Heart left ventricle (tissue), 16 donors: ENCODE measurements at places on chromosomes 5 and 9. TPM values are rescaled to one million over a fixed set of nuclear protein-coding genes. Genes with fewer than 3 reads are reported as not detected.

Gene TICAM2
- 1.4 TPM for polyA plus RNA-seq

Gene LHX3
- polyA plus RNA-seq: not detected

Gene POC5
- polyA plus RNA-seq: 3.5 TPM

Gene SPIN1
- 31.1 TPM for polyA plus RNA-seq

Gene IRX4
- polyA plus RNA-seq: 9.7 TPM

Gene LHX6
- polyA plus RNA-seq: 4.5 TPM

Gene LYSMD3
- polyA plus RNA-seq: 5.4 TPM

Gene TMC1
- not detected for polyA plus RNA-seq

Gene VCAN
- polyA plus RNA-seq: 24.3 TPM

Gene GABRP
- polyA plus RNA-seq: 0.22 TPM

Gene ESM1
- polyA plus RNA-seq: not detected

Gene FAM200C
- 2.2 TPM for polyA plus RNA-seq

Gene ABLIM3
- 43.2 TPM for polyA plus RNA-seq

Gene MEGF10
- polyA plus RNA-seq: 0.04 TPM

Gene CDX1
- polyA plus RNA-seq: 0.17 TPM

Gene TSSK1B
- not detected for polyA plus RNA-seq

Gene FOXI1
- polyA plus RNA-seq: not detected

Gene FAM169A
- 1.1 TPM for polyA plus RNA-seq

Gene WNK2
- polyA plus RNA-seq: 29.4 TPM

Gene EGFLAM
- polyA plus RNA-seq: 11.2 TPM

Gene LPAR1
- polyA plus RNA-seq: 5.5 TPM

Gene PCDHGB1
- 0.85 TPM for polyA plus RNA-seq

Gene MPDZ
- 39.4 TPM for polyA plus RNA-seq

Gene DMRT3
- not detected for polyA plus RNA-seq

Gene SLC46A2
- 0.08 TPM for polyA plus RNA-seq

Gene NIPSNAP3A
- 30.1 TPM for polyA plus RNA-seq

Gene NPR3
- polyA plus RNA-seq: 9.8 TPM

Gene ZNF462
- 5.3 TPM for polyA plus RNA-seq

Gene ECM2
- 1.6 TPM for polyA plus RNA-seq

Gene WDR36
- 5.1 TPM for polyA plus RNA-seq

Gene GRIA1
- 0.12 TPM for polyA plus RNA-seq

Gene SCGB3A2
- not detected for polyA plus RNA-seq

Gene C6
- 7.2 TPM for polyA plus RNA-seq

Gene FOXE1
- polyA plus RNA-seq: not detected

Gene SLC6A18
- polyA plus RNA-seq: not detected

Gene PSAT1
- 0.46 TPM for polyA plus RNA-seq

Gene TAF11L10
- polyA plus RNA-seq: not detected

Gene FRMPD1
- 0.03 TPM for polyA plus RNA-seq

Gene ADAM19
- polyA plus RNA-seq: 29.2 TPM

Gene PLEKHG4B
- polyA plus RNA-seq: not detected

Gene SYNPO
- 304 TPM for polyA plus RNA-seq

Gene CYSRT1
- polyA plus RNA-seq: 0.14 TPM

Gene FABP6
- 6.2 TPM for polyA plus RNA-seq

Gene GPR21
- polyA plus RNA-seq: 0.19 TPM

Gene TRAF2
- 10.6 TPM for polyA plus RNA-seq

Gene KLF9
- 25.8 TPM for polyA plus RNA-seq

Gene SPINK13
- polyA plus RNA-seq: not detected

Gene TSC1
- 16.2 TPM for polyA plus RNA-seq

Gene CEP72
- polyA plus RNA-seq: 1.6 TPM

Gene KCTD16
- not detected for polyA plus RNA-seq

Gene FOXD4L5
- 0.04 TPM for polyA plus RNA-seq

Gene PCDHGA10
- polyA plus RNA-seq: 1.1 TPM

Gene TRMT10B
- polyA plus RNA-seq: 3.5 TPM

Gene MYMK
- not detected for polyA plus RNA-seq

Gene SLC34A3
- not detected for polyA plus RNA-seq

Gene ARL10
- 4.8 TPM for polyA plus RNA-seq

Gene DRD1
- not detected for polyA plus RNA-seq

Gene PIK3R1
- polyA plus RNA-seq: 16.3 TPM

Gene NFIL3
- 13.1 TPM for polyA plus RNA-seq

Gene TAF11L4
- not detected for polyA plus RNA-seq
